ENCODE measurements at places on chromosomes 11 and 22. TPM values are rescaled to one million over a fixed set of nuclear protein-coding genes. Genes with fewer than 3 reads are reported as not detected.

LRRC10B gene
- total RNA-seq, result 0.25 TPM

BRMS1 gene
- total RNA-seq, result 95.6 TPM

OR51B5 gene
- not detected for total RNA-seq

UBQLN3 gene
- total RNA-seq, result not detected
